Urinary bladder (tissue), 4 donors: ENCODE measurements at places on chromosomes 1 and 21.

GRCh38 chr1:6580593-6581409 lies 1.0 kb downstream of the ZBTB48 start:
- DNase-seq: no peak

GRCh38 chr1:15179485-15179883 lies 25.9 kb downstream of the TMEM51 start:
- DNase-seq: no peak

- DNase-seq: no peak
These were observed 59.8 kb upstream of the KCNK2 start for GRCh38 chr1:215022741-215023141.

- no peak for DNase-seq
These were observed 18.1 kb upstream of the PTPN14 start for GRCh38 chr1:214569357-214570004.

- no peak for DNase-seq
These were observed 26.1 kb upstream of the CLSTN1 start for GRCh38 chr1:9849691-9850441.

GRCh38 chr21:39452207-39452969 lies 618 bp downstream of the SH3BGR start:
- no peak for DNase-seq

DNA sequence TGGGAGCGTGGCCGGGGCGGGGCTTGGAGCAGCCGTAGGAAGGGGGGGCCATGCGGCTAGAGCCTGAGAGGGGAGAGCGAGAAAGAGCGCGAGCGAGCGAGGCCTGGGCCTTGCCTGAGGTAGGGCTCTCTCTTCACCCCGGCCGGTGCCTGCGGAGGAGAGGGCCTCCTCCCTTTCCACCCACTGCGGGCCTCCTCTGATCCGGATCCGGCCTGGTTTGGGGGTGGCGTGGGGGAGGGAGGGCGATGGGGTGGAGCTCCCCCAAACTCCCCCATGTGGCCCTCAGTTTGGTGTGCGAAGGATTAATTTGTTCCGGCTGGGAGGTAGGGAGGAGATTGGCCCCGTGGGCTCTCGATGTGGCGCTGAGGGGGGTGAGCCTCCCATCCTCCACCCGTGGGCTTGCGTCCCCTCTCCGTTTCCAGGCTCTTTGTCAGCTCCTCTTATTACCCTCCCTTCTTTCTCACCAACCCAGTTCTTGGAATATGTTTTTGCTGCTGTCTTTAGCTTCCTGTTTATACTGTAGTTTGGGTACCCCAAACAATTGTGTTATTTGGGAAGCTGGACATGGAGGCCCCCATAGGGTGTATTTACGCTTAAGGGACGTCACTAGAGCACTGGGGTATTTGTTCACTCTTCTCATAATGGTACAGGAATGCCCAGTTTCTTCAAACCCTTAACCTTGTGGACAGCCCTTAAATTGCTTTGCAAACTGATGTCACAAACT lies 685 bp downstream of the UBAP2L start:
- peak; percentile 13 for DNase-seq

DNA sequence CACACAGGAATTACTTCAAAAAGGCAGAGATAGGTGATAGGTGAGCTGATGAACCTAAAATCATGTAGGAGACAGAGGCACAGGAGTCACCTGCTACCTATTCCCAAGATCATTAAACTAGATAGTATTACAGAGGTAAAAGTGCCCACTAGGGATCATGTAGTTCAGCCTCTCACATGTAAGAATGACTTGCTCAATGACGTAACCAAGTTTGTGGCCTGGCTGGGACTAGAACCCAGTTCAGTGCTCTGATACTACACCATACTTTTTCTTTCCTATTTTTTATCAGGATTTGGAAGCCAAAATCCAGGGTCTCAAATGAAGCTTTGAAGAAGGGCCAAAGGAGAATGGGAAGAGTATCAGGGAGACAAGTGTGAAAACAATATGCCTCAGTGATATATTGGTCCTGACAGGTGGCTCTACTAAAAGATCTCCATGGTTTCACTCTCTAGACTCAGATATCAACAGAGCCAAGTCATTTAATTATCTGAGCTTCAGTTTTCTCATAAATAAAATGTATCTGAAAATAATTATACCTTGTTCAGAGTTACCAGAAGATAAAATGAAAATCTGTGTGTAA lies 87.3 kb upstream of the SLFNL1 start:
- DNase-seq: no peak

- DNase-seq: no peak
These were observed 23.7 kb upstream of the FMO2 start for GRCh38 chr1:171161431-171161830.

GRCh38 chr1:11794446-11795237 lies 11.1 kb downstream of the MTHFR start:
- DNase-seq: no peak

- no peak for DNase-seq
These were observed 119.7 kb downstream of the PLPPR4 start for GRCh38 chr1:99384021-99384420.

GRCh38 chr1:59323879-59324278 lies 27.0 kb downstream of the FGGY start:
- no peak for DNase-seq

DNA sequence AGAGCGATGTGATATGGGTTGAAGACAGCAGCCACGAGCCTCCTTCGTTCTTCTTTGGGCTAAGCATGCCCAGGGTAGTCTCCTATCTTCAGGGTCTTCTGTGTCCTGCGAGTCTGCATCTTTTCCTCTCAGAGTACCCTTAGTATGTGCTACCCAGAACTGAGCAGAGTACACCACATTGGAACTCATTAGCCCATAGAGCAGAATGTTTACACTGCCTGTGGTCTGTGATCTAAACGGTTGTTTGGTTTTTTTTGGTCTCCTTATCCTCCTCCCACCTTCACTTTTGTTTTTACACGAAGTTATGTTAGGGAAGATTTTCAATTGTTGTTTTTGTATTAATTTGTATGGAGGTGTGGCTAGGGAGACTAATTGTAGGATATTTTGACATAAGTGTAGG lies 126.4 kb downstream of the NEK7 start:
- DNase-seq: no peak

DNA sequence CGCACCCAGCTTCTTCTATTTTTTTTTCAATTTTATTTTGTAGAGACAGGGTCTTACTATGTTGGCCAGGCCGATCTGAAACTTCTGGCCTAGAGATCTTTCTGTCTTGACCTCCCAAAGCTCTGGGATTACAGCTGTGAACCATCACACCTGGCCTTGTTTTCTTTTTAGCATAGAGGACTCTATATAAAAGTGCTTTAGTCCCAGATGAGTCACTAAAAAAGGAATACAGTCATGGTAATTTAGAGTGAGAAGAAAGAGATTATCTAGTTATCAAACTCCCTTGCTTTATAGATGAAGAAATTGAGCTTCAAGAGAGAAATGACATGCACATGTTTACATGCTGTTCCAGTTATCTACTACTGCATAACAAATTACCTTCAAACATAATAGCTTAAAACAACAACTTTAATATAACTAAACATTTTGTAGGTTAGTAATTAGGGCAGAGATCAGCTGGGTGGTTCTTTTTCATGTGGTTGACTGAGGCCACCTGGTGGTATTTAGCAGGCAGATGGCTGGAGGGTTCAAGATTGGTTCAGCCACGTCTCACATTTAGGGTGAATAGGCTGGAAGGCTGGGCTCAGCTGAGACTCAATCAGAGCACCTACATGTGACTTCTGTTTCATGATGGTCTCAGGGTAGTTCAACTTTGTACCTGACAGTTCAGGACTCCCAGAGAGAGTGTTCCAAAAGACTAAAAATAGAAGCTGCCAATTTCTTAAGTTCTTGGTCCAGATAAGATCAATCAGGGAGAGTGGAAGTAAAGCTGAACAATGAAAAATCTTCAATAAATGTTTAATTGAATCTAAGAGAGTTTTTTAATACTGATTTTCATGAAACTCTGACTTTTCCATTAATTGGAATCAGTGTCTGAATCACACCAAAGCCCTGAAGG lies 16.9 kb upstream of the MTF2 start:
- no peak for DNase-seq

DNA sequence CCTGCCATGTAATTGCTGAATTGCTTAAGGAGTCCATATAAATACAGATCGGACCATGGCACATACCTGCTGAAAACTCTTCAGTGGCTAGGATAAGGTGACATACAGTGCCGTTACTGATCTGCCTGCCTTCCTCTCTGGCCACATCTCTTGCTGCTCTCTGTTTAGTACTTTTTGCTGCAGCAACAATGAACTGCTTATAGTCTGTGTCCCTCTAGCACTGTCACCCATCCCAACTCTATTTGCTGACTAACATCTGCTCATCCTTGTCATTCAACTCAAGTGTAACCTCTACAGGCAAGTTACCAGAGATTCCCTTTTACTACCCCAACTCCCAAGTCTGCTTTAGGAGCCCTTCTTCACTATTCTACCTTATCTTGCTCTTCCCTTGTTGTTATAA lies 65.6 kb downstream of the GTF2B start:
- DNase-seq: no peak

DNA sequence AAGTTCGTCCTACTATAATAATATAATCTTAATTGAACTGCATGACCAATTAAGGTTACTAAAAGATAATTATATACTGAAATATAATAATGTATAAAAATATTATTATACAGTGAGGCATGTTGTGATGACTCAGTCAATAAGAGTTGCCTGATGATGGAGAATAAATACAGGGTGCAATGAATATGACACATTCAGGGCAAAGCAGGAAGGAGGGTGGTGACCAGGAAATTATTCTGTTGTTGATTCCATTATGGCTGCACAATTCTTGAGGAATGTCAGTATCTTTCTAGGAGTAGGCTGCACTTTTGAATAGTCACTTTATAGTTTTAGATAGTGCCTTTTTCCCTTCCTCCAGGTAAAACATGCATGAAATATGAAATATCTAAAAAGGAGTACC lies 46.4 kb upstream of the RGS21 start:
- DNase-seq: no peak

GRCh38 chr1:201448990-201449389 lies 20.0 kb downstream of the PHLDA3 start:
- DNase-seq: no peak

DNA sequence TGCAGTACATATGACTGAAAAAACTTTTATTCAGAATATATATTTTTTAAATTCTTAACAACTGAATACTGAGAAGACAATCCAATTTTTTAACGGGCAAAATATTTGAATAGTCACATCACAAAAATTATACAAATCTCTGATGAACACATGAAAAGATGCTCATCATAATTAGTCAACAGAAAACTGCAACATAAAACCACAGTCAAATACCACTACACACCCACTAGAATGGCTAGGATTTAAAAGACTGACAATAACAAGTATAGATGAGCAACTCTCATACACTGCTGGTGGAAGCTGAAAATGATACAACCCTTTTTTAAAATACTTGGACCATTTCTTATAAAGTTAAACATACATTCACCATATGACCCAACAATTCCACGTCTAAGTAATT lies 87.7 kb upstream of the TNFSF4 start:
- no peak for DNase-seq

DNA sequence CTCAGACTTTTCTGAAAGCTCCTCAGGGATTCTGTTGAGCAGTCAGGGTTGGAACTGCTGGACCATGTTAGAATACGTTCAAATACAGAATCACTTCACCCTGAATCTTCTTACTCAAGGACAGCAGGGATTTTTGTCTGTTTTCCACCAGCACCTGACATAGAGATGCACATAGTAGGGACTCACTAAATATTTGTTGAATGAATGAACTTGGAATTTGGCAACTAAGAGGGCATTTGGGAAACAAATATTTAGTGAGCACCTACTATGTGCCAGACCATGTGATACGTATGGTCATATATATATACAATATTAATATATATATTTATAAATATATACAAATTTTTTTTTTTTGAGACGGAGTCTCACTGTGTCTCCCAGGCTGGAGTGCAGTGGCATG lies 4.6 kb upstream of the FBXO42 start:
- no peak for DNase-seq
